ENCODE measurements at places on chromosomes 7 and 10.

GRCh38 chr10:33547976-33548375 lies 213.5 kb upstream of the NRP1 start:
- no peak for DNase-seq

GRCh38 chr7:70719125-70719524 lies 412.8 kb upstream of the GALNT17 start:
- no peak for DNase-seq

DNA sequence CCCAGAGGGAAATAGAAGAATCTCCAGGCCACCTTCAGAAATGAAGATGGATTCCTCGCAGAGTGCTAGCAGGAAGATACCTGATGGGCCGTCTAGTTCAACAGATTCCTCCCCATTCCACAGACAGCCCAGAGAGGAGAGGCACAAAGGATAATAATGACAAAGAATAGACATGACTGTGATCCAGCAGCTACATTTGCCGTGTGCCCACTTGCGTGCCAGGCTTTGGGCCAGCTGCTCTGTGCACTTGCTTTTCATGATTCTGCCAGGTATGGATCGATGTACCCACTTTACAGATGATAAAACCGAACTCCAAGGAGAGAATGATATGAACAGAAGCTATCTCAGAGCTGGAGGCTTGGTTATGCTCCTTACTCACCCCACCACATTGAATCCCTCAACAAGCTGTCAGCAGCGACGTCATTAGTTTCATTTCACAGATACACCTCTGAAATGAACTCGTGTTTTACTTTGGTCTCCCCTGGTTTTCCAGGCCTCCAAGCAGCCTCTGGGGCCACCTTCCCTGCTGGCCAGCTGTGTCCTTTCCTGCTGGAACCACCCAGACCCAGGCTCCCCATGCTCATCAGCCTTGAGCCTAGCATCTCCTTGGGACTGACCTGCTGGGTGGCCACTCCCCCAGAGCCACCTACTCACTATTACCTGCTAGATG lies 11.9 kb upstream of the WDFY4 start:
- DNase-seq: no peak

DNA sequence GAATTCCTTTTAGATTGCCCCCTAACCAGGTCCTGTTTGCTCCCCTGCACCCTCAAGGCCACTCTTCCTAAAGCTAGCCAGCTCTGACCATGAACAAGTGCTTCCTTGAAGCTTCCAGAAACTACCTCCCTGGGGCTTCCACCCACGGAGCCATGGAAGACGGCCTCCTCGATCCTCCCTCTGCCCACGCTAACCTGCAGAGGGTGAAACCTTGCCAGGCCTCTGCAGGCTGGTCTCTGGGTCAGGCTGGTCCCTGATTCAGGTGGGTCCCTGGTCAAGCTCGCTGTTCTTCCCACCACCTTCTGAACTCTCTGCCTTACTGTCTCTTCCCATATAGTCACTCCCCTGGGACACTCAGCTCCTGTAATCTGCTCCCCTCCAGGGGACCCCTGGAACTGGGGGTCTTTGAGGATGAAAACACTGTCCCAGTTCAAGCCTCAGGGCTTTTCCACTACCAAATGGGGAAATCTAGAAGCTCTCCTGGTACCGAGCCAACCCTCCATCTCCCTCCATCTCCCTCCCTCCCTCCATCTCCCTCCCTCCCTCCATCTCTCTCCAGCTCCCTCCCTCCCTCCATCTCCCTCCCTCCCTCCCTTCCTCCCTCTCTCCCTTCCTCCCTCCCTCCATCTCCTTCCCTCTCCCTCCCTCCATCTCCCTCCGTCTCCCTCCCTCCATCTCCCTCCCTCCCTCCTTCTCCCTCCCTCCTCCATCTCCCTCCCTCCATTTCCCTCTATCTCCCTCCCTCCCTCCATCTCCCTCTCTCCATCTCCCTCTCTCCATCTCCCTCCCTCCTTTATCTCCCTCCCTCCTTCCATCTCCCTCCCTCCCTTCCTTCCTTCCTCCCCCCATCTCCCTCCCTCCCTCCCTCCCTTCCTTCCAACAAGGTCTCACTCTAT lies 2.9 kb downstream of the MLXIPL start:
- no peak for DNase-seq

DNA sequence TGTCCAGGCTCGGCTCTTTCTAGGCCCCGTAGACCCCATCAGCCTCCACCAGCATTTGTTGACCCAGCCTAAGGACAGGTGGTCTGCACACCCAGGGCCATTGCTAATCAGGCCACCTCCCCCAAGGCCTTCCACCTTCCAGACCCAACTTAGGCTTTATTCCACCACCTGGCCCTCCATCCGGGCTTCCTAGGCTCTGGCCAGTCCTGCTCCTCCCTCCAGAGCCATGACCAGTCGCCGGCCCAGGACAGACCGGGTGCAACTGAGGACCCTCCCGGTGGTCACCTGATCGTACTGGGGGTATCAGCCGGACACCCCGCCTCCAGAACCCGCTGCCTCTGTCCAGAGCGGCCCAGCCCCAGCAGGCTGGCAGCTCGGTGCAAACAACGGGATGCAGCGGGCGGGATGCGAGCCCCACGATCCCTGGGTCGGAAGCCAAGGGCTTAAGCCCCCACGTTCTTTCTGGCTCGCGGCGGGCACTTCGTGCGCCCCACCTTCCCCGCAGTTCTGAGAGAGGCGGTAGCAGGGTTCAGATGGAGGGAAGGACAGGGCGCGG lies 545 bp downstream of the NACAD start:
- DNase-seq: no peak

DNA sequence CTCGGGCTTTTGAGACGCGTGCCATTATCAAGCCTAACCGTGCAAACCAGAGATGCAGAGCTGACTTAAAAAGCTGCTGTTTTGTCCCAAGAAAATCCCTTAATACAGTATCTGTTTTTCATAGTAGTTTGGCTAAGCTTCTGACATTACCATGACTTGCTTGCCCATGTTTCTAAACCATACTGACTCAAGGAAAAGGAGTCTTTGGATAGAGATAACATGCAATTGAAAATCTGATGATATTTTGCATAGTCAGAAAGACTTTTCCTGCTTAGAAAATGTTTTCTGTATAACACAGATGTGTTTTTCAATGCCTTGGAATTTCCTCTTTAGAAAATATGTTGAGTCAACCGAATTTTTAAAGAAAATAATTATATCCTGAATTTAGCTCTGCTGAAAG lies 21.5 kb upstream of the AKR1E2 start:
- no peak for DNase-seq

- no peak for DNase-seq
Measured at GRCh38 chr10:47173929-47174442, 126.0 kb upstream of the GDF10 start.

- DNase-seq: no peak
Measured at GRCh38 chr10:131722525-131723264, 178.1 kb upstream of the PPP2R2D start.

DNA sequence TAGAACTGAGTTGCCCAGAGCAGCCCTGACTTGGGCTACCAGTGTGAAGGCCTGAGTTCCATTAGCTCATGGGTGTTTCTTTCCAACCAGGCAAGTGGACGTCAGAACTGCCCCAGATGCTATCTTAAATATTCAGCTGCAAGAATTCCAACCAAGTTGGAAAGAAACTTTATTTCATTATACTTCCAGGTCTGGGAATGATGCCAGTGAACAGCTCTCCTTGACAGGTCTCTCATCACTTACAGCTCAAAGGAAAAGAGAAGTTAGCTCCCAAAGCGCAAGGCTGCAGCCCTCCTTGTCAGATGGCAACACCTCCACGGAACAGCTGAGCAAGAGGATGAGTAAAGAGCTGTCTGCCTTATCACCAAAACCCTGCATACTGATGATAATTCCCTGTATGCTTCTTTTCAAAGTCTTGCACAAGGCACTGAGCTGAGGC lies 255.5 kb upstream of the AOAH start:
- no peak for DNase-seq

- no peak for DNase-seq
Measured at GRCh38 chr7:17370901-17371585, 72.6 kb downstream of the AHR start.

DNA sequence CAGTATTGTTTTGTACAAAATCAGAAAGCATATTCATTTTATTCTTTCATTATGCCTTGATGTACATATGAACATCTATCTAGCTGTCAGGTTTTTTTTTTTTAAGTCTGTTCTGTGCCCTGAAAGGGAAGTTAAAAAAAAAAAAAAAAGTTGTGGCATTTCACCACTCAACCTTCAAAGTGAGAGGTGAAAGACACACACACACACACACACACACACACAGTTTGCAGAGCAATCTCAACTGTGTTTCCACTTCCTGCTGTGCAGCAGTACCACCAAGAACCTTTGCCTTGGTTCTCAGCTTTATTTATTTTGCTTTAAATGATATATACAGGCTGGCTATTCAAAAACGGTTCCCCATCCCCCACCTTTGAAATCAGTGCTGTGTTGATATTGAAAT lies 955.6 kb downstream of the GATA3 start:
- no peak for DNase-seq

GRCh38 chr7:17408245-17408903 lies 109.9 kb downstream of the AHR start:
- peak; percentile 92 for DNase-seq

DNA sequence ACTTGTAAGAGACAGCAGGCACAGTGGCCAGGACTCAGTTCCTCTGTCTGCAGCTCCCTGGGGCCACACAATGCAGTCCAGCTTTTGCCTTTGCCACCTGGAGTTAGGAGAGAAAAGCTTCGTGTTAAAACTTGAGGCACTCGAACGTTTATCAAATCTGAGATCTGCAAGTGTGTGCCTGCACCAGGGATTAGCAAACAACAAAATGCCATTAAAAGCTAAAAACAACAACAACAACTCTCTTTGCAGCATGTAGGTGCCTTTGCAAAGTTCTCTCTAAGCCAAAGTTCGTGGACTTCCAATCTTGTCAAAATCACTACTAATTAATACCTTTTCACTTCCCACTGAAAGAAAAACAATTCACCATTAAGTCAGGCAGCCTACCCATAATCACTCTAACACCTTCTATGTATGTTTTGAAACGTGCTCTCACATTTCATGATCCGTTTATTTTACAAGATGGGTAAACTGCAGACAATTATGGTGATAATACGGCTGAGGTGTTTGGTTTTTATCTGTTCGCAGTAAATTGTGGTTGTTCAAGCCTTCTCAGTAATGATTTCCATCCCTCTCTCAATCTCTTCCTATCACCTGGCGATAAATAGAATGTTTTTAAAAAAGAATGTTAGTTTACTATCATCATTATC lies 36.2 kb upstream of the SDK1 start:
- DNase-seq: no peak

DNA sequence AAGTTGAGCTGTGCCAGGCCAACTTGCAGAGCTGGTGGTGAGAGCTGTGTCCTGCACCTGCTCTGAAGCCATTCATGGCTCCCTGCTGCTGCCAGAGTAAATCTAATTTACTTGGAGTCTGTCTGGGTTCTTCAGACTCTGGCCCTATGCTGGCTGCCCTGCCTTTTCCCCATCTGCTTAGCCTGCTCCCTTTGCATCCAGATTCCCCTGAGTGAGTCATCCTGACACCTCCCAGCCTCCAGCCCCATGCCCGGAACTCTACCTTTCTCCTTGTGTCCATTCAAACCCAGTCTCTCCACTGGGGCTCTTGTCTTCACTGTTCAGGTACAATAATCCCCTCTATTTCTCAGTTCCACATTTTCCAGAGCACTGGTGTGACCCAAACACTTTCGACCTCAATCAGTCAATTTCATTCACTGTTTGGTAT lies 434.4 kb upstream of the ZMIZ1 start:
- no peak for DNase-seq

- DNase-seq: no peak
Measured at GRCh38 chr7:128804484-128804883, 12.7 kb downstream of the CCDC136 start.

GRCh38 chr10:25226775-25227682 lies 52.2 kb downstream of the GPR158 start:
- DNase-seq: no peak

- no peak for DNase-seq
Measured at GRCh38 chr7:29096446-29096730, 49.9 kb downstream of the CPVL start.

GRCh38 chr7:44881066-44881600 lies 4.2 kb downstream of the PURB start:
- DNase-seq: no peak

DNA sequence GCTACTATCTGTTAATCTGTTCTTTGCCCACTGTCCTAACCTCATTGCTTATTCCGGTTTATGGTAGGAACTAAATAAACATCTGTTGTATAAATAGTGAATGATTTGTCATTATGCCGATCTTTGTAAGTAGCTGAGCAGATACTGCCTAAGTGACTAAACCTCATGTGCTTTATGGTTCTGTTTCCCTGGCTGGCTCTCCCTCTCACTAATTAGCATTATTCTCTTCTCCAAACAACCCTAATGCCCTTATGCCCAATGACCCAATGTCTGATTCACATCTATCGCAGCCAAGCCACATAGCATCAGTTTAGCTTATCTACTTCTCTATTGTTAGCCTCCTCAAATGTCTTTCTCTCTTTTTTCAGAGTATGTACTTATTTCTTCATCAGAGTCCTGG lies 462.3 kb upstream of the POT1 start:
- no peak for DNase-seq

GRCh38 chr7:18102576-18102975 lies 74.9 kb upstream of the PRPS1L1 start:
- DNase-seq: no peak

GRCh38 chr7:155344270-155344617 lies 46.6 kb downstream of the INSIG1 start:
- DNase-seq: no peak

DNA sequence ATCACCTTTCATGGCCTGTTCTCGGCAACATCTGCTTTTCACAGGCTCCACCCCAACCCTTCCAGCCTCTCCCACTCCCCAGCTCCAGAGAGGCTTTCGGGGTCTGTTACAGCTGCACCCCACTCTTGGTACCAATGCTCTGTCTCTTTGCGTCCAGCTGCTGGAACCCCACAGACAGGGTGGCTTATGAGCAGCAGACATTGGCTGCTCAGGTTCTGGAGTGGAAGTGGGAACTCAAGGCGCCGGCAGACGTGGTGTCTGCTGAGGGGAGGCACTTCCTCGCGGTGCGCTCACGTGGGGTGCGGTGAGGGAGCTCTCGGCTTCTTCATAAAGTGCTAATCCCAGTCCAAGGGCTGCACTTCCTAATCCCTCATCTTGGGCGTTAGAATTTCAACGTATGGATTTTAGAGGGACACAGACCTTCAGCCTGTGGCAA lies 185.7 kb downstream of the ELFN1 start:
- DNase-seq: no peak

DNA sequence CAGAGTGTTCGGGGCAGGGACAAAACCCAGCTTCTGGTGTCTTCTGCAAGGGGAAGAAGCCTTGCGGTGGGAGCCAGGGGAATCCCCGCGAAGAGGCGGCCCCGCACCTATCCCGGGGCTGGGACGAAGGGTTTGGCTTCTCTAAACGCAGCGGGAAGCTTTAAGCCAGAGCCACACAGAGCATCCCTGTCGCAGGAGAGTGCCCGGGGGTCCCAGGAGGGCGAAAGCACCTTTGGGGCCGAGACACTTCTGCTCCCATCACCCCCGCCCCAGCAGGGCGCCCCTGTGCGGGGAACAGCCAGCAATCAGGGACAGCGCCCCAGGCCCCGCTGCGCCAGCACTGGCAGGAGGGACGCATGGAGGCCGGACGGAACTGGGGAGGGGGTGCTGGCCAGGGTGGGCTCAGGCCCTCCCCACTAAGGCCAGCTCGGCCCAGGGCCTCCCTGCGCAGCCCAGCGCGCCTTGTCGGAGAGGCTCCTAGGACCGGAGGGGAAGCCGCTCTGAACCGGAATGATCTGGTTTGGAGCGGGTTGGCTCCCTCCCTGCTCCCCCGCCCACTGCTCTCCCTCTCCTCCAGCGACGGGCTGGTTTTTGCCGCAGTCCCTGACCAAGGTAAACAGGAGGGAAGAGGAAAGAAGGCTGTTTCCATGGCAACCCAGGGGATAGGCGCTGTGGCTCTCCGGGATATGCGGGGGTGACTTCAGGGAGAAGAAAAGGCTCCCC lies 63.9 kb downstream of the TMEM209 start:
- peak; percentile 14 for DNase-seq

- DNase-seq: peak; percentile 43
Measured at GRCh38 chr10:92760609-92761008, 70.9 kb downstream of the HHEX start.
